Activated naive CD4-positive, alpha-beta T cell treated with Interleukin-2 at 50 U/mL for 16 hours (primary cell): ENCODE measurements at places on chromosomes 5 and 9.

GRCh38 chr9:131048332-131048731 lies 39.4 kb downstream of the LAMC3 start:
- DNase-seq, result no peak

- DNase-seq, result no peak
These were observed 7.1 kb downstream of the PRKAA1 start for GRCh38 chr5:40790947-40791593.

DNA sequence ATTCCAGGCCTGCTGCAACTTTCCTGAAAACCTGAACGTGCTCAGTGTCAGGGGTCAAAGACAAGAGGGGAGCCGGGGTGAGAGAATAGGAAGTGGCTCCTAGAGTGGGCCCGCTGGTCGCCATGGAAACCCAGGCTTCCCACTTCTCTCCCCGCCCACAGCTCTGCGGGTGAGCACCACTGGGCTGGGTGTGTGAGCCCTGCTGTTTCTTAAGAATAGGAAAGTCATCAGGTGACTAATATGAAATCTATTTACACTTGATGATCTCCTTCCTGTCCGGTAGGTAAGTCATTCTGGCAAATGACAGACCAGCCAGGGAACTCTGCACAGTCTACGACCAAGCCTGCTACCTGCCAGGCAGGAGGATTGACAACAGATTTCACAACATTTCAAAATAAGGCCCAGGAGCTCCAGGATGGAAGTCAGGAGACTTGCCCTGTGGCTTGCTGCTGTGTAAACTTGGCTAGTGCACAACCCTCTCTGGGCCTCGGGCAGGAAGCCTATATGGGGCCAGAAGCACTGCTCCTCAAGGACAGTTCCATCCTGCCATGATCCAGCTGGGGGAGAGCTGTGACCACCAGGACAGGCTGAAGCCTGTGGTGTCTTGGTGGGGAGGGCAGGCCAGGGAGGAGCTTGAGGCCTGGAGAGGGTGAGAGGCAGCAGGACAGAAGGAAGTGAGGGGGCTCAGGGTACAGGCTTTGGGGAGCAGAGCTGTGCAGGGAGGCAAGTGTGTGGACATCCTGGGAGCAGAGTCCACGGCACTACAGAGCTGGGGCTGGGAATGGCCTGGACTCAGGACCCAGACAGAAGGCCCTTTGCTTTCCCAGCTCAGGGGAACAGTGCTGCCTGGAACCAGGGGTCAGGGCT lies 60.6 kb downstream of the SHB start:
- DNase-seq, result peak; percentile 34

DNA sequence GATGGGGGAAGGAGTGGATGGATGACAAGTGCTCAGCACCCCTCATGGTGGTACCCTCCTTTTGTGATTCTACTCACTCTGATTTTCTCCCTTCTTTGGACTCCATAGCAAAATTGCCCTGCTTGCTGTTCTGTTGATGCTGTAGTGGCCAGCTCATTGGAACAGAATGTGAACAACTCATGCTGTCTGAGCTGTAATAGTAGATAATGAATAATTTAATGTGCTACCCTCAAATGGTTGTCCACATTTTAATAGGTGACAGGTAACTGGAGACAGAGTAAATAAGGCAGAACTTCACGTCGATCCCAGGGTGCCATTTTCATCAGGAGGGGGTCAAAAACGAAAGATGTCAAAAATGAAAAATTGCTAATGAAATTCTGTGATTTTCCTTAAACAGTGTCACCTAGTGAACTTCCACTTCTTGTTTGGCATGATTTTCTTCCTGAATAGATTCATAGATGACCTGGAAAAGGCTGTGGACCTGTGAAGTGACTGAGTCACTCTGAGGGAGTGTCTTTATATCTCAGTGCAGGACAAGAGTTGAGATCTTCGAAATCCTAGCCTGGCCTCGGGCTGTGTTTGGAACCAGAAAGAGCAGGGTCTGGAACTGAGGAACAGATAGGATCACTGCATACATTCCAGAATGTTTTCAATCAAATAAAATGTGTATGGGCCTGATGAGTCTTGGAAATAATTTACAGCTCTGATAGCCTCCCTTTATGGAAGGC lies 270.2 kb downstream of the PSAT1 start:
- no peak for DNase-seq
